ENCODE measurements at places on chromosomes 5 and 9.

DNA sequence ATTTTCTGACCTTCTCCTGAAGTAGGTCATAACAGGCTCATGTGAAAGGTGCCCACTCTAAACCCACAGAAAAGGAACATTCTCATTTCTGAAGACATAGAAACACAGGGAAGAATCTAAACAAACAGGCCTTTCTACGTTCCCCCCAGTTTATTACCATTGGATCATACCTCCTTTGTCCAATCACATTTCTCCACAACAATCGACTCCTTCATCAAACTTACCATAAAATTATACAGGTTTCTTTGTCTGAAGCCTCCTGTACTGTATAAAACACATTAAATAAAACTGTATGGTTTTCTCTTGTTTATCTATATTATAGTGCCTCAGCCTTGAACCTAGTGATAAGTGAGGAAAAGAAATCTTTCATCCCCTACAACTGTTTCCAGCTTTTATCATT, 340.7 kb downstream of the ENC1 start:
- no peak for DNase-seq

DNA sequence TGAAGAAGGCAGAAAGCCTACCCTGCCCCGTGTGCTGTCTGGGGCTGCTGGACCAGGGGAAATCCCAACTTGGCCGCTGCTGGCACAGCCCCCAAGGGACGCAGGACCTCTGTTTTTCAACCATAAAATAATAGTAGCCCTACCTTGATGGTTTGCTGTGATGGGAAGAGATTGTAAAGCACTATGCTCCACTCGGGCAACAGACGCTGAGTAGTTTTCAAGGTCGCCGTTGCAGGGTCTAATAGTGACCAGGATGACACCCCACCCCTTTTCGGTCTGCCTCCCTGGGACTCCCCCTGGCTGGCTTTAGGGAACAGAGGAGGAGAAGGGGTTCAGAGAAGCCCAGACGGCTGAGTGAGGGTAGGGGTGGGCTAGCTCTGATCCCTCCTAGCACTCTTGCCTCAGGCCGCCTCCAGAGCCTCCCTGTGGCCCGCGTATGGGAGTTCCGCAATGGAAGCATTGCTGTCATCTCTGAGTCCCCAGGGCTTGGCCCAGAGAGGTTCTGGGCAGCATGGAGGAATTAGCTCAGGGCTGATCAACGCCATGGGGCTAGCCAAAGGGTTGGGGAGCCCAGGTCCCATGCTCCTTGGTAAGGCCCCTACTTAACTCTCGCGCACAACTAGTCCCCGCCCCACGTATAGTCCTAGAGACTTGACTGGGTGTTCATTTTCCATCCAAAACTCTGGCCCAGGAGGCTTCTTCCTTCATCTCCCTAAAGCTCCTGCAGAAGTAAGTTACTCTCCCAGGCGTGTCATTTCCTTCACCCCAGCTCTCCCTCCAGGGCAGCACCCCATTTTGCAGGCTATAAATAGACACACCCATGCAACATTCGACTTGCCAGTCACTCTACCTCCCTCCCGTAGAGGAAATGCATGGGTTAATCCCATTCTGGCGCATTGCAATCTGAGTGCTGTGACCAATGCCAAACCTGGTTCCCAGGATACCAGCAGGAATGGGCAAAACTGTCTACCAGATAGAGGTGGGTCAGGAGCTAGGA, 1.1 kb upstream of the IRF1 start:
- DNase-seq = no peak

- no peak for DNase-seq
Observed at GRCh38 chr9:95103281-95103771, 214.2 kb downstream of the FANCC start.

- DNase-seq = no peak
Observed at GRCh38 chr5:116480894-116481510, 93.6 kb downstream of the SEMA6A start.

- no peak for DNase-seq
Observed at GRCh38 chr9:20478786-20479185, 143.5 kb downstream of the MLLT3 start.

GRCh38 chr5:79173626-79174025, 62.0 kb downstream of the BHMT start:
- DNase-seq = no peak

- DNase-seq = no peak
Observed at GRCh38 chr9:92978345-92978875, 31.1 kb downstream of the FGD3 start.

DNA sequence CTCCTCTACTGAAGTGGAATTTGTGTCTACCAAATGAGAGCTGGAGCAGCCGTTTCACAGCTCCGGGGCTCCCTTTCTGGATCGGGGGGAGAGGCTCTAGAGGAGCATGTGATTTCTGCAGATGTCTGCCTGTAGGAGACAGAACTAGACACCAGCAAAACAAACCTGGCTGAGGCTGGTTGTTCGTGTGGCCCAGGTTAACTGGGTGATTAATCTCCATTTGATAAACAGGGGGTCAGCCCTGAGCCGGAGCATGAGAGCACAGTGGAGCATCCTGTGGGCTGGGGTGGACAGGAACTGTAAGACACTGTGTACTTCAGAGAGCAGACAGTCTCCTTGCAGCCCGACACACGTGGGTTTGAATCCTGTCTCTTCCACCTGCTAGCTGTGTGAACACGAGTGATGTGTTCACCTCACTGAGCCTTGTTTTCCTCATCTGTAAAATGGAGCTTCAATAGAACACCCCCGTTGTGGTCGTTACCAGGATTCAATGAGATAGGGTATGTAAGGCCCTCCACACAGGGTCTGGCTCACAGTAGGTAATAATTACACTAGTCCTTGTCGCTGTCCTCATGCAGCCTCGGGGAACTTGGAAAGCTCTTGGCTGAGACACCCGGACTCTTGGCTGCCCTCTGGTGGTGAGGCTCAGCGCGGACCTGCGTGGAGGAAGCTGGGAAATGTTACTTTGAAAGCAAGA, 12.9 kb downstream of the CXCL14 start:
- peak; percentile 33 for DNase-seq

DNA sequence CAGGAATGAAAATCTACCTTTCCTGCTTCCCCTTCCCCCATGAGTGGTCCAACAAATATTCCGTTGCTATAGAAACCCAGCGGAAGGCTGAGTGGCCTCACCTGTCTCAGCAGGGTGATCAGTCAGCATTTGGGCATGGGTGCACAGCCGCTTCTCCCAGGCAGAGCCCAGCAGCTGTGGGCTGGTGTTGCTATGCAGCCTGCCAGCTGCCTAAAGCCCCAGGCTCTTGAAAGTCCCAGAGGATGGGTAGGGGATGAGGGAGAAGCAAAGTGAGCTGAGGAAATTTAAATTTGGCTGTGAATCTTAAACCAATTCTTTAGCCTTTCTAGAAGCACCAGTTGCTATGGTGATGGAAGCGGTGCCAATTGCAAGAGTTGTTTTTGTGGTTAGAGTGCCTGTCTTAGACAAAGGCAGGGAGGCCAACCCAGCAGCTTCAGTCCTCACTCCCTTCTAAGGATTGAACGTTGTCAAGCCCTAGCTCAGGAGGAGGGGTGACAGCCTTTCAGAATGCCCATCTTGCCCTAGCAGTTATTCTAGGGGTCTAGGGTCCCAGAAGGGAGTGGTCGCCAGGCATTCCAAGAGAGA, 151.5 kb upstream of the PITX1 start:
- no peak for DNase-seq

GRCh38 chr5:116411101-116411571, 163.5 kb downstream of the SEMA6A start:
- DNase-seq = no peak

- DNase-seq = no peak
Observed at GRCh38 chr5:177494346-177495195, 2.8 kb downstream of the PDLIM7 start.

DNA sequence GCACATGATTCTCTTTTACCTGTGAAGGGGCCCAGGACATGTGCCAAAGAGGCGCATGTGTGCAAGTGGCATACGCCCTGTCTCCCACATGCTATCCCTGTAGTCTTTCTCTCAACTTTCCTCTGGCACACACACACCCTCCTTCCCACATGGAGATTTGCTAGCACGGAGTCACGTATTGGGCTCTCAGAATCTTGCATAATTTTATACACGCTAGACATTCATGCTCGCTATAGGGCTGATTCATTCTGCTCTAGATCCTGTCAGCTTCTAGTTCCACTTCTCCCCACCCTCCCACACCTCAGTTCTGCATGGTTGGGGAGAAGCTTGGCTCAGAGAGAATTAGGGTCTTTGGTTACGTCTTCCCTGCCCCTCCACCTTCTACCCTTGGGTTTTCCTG, 72.8 kb downstream of the CD180 start:
- no peak for DNase-seq

DNA sequence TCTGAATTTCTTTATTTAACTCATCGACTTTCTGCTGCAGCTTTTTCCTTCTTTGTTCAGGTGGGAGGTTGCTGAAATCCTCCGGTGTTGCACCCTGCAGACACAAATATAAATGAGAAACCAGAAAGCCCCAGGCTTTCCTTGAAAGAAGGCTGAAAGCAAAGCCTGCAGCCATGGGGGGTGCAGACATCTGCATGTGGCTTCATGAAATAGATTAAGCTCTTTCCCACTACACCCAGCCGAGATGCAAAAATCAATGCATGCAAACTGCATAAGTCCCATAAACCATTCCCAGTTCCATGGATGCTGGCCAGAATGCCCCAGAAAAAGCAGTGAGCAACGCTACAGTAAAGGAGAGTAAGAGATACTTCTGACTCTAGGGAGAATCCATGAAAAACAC, 73.6 kb downstream of the USP20 start:
- no peak for DNase-seq

DNA sequence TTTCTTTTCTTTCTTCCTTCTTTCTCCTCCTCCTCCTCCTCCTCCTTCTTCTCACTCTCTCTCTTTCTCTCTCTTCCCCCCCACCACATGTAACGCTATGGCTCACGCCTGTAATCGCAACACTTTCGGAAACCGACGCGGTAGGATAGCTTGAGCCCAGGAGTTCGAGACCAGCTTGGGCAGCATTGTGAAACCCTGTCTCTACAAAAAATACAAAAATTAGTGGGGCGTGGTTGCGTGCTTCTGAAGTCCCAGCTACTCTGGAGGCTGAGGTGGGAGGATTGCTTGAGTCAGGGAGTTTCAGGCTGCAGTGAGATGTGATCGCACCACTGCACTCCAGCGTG, 736 bp upstream of the GLDC start:
- DNase-seq = no peak

GRCh38 chr9:14961372-14962068, 51.3 kb upstream of the FREM1 start:
- no peak for DNase-seq

- no peak for DNase-seq
Observed at GRCh38 chr5:38718771-38719391, 126.9 kb upstream of the OSMR start.

GRCh38 chr5:131406975-131407638, 143.3 kb downstream of the CDC42SE2 start:
- DNase-seq = no peak

GRCh38 chr9:135146241-135146640, 58.8 kb downstream of the OLFM1 start:
- no peak for DNase-seq

GRCh38 chr9:128995791-128996190, 32.3 kb downstream of the SH3GLB2 start:
- DNase-seq = no peak

- no peak for DNase-seq
Observed at GRCh38 chr9:6089300-6089699, 73.9 kb upstream of the RANBP6 start.

GRCh38 chr5:67506241-67506640, 309.6 kb upstream of the CD180 start:
- DNase-seq = no peak

- DNase-seq = no peak
Observed at GRCh38 chr5:138722544-138723177, 30.6 kb upstream of the CTNNA1 start.

DNA sequence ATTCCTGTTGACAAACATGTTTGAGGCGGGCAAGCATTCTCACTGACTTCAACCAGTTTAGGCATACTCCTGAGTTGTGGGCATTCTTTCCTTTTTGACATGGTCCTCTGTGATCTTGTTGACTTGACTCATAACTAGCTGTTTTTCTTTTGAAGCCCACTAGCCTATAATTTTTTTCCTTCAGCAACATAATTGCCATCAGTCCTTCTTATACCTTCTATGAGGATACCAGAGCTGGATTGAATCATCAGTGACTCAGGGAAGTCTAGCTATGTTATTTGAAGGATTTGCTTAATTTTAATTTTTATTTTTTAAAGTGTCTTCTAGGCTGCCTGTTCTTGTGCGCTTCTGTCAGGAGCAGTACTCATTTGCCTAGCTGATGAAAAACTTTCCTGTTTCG, 259.5 kb downstream of the NR3C1 start:
- no peak for DNase-seq

DNA sequence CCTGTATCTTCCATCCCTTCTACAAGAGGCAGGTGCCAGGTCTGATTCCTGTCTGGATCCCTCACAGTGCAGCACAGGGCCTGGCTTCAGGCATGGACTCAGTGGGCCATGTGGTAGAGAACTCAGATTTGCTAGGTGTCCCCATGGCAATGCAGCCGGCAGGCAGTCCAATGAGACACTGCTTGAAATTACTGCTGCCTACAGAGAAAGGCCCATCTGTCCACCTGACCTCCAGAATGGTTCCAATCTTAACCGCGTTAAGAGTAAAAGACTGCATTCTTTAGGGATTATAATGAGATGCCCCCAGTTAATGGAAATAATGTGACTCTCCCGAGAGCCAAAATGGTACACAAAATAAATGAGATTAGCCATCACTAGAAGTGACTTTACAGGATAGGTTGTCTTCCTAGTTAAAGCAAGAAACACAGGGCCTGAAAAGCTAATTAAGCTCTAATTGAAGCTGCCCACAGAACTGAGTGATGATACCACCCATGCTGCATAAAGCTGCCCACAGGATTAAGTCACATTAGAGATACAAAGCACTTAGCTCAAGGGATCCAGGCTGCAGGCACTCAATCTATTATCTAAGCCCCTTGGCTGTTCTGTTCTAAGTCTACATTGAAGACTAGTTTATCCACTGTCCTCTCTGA, 11.4 kb downstream of the FAM193B start:
- DNase-seq = no peak

GRCh38 chr5:141150224-141150992, 551 bp downstream of the PCDHB6 start:
- no peak for DNase-seq

GRCh38 chr5:140951636-140952035, 14.6 kb upstream of the PCDHAC2 start:
- no peak for DNase-seq

GRCh38 chr9:113738893-113739604, 137.1 kb upstream of the ZNF618 start:
- DNase-seq = no peak

DNA sequence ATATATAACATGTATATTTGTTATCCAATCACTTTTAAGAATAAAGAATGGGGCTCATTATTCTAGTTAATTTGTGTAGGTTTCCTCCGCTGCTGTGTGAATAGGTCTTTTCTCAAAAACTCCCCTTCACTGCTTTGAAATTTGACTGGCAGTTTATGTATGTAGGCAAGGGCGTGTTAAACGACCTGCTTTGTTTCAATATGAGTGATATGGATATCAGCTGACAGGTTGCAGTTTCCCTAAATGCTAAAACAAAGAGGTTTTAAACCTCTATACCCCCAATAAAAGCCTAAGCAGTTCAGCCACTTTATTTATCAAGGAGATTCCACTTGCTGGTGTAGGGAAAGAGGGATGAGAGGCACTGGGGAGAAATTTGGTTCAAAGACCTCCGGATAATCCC, 159.6 kb downstream of the TMEM167A start:
- DNase-seq = no peak

GRCh38 chr9:98381311-98382103, 126.1 kb upstream of the TBC1D2 start:
- DNase-seq = no peak

Data from stimulated activated CD8-positive, alpha-beta memory T cell treated with anti-CD3 and anti-CD28 coated beads, Interleukin-4, amount 100 ng/mL, for 4 hours (primary cell).